ENCODE measurements at places on chromosomes 4 and X.

DNA sequence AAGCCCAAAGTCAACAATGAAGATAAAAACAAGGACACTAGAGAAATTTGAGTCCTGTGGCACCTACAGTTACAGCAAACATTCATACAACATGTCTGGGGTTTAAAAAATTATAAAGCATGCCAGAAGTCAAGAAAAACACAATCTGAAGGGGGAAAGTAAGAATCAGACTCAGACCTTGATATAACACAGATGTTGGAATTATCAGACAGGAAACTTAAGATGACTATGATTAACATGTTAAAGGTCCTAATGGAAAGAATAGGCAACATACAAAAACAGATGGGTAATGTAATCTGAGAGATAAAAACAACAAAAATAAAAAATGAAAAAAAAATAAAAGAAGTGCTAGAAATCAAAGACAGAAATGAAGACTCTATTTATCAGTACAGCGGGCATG is 446.5 kb downstream of the SPRY1 start:
- no peak for DNase-seq

- peak; percentile 16 for DNase-seq
Observed at GRCh38 chr4:76449833-76450232, 14.8 kb downstream of the SHROOM3 start.

DNA sequence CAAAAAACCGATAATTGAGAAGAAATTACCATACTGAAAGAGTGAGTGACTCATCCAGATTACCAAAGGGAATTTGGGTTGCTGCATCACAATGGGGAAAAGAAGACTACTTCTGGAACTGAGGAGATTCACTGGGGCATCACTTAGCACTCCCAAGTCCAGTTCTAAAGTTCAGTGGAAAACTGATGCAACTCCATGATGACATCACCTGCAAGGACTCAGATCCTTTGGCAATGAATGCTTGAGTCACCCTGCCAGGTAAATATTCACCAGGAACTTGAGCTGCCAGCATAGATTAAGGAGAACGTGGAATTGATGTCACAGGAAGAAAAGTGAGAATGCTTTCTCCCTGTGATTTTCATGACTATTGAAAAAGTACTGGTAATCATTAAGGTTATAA is 32.0 kb upstream of the SMIM10L2A start:
- no peak for DNase-seq

DNA sequence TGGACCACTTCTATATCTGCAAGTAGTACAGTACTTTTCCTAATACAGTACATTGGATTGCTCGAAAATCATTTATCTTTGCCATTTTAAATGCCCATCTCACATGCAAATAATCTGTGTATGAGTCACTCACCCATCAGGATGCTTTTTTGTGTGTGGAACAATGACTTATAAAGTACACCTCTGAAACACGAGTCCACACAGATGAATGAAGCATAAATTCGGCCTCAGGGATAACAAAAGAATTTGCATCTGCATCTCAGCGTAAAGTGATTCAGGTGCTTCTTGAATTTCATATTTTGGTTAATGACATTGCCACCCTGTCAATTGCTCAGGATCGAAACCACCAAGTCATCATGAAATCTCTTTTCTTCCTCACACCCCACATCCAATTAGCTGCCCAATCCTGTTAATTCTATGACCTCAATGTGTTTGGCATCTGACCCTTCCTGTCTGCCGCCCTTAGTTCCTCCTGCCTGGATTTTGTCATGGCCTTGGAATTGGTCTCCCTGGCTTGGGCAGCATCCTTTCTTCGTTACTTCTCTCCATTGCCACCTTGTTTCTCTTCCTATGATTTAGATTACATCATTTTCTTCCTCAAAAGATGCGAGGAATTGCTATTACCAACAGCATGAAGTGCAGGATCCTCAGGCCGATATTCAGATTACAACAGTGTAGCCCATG is 161.6 kb upstream of the MID1 start:
- DNase-seq: no peak

GRCh38 chr4:122759639-122760310 is 27.3 kb downstream of the BBS12 start:
- no peak for DNase-seq

DNA sequence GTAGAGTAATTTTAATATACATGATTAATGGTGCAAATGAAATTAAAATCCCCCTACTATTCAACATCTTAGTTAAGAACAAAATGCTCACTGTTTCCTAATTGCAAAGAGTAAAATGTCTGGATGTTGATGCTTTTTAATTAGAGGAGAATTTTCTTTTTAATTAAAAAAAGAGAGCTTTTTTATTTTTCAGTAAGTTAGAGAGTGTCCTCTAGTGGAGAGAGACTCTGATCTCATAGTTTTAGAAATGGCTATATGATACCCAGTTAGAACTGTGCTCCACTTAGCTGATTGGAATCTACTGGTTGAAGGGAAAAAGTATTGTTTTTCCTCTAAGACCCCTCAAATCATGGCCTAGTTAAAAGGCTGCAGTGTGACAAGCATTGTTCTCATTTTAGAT is 312.0 kb upstream of the MAGEB2 start:
- peak; percentile 17 for DNase-seq

- DNase-seq: no peak
Observed at GRCh38 chr4:138188406-138189084, 53.6 kb downstream of the SLC7A11 start.

GRCh38 chr4:7903791-7904516 is 35.7 kb downstream of the AFAP1 start:
- DNase-seq: peak; percentile 72

DNA sequence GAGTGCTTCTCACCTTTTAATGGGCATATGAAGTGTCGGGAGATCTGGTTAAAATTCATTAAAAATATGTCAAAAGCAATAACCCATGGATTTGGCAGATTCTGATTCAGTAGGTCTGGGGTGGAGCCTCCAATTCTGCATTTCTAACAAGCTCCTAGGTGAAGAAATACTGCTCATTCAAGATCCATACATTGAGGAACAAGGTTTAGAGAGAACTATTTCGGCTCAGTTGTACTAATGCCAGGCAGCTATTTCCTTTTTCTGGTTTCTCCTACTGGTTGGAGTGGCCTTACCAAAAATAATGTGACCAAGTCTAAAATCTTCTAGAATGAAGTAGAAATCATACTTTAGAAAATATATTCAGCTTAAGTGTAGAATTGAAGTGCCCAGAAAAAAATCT is 117.5 kb downstream of the TSPAN7 start:
- DNase-seq: no peak

DNA sequence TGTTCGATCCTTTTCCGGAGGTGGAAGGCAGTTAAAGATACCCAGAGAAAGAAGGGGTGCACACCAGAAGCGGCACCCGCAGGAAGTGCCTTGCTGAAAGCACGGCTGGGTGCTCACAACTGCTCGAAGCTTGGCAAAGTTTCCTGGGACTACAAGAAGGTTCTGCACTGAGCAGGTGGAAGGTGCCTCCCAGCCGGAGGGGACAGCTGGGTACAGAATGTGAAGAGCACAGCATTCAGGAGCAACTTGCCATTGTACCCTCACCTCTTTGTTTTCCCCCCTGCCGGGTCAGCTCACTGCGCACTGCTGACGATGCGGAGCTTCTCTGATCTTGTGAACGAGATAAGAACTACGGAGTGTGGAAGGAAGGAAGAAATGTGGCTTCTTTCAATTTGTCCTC is 289.2 kb downstream of the FBXW7 start:
- no peak for DNase-seq

GRCh38 chrX:1545776-1546408 is 8.9 kb upstream of the P2RY8 start:
- DNase-seq: no peak

DNA sequence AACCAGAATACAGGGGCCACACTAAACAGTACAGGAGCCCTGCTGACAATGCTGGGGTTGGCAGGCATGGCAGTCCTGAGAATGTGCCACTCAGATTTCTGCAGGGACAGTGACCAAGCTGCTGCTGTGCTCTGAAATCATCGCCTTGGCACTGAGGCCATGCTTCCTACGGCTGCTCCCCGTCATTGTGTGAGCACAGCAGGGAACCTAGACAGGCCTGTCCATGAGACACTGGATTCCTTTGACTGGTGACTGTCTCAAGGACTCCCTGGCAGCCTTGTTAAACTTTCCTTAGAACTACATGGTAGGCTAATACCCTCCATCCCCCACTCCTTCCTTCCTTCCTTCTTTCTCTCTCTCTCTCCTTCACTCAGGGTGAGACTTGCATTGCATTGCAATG is 111.4 kb downstream of the LUZP4 start:
- no peak for DNase-seq

DNA sequence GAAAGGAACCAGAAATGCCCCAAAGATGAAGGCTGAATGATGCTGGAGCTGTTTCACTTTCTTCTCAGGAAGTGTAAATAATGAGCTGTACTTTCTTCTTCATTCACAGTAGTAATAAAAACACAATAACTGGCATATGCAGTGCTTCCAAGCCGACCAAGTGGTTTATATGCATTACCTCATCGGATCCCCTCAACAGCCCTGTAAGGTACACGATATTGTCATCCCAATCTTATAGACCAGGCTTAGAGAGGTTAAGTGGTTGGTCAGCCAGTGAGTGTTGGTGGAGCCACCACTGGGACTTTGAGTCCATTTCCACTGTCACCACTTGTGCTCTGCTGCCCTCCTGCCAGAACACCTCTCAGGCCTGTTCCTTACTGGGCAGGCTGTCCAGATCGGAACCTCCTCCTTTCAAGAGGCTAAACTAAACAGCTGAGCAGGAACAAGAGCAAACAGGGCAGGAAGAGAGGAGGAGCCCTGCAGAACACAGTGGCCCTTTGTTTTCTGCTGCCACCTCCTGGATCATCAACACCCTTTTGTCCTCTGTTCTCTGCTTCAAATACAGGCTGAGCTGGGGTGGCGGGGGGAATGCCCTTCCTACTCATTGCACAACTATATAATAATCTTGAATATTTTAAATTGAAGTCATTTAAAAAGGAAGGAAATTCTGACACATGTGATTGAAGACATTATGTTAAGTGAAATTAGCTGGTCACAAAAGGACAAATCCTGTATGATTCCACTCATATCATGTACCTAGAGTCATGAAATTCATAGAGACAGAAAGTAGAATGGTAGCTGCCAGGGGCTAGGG is 112.5 kb upstream of the ATP6AP2 start:
- peak; percentile 66 for DNase-seq

DNA sequence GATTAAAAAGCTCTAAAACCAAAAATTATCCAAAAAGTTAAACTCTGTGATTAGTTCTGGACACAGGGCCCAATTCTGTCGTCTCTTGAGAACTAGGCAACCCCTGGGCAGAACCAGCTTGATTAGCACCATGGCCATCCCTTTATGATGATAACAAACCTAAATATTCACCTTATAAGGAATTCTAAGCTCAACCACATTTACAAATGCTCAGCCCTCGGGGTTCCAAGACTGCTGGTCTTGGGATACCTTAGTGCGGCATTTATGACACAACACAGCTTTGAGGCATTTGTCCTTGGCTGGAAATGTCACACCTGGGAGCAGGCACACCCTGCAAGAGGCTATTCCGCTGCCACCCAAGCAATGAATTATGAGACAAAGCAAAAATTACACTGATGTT is 27.5 kb upstream of the NAP1L5 start:
- no peak for DNase-seq

DNA sequence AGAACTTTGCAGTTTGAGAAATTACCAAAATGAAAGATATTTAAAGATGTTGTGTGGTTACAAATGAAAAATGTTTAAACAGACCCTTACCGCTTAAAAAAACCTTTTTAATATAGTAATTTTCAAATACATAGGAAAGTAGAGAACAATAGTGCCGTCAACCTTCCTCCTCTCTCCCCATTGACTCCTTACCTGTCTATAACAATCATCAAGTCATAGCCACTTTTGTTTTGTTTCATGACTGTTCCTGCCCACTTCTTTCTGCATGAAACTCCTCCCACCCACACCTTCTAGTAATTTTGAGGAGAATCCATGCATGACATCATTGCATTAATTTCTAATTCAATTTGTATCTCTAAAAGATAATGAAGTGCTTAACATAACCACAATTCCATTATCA is 76.5 kb upstream of the ATP8A1 start:
- DNase-seq: no peak

GRCh38 chr4:89741768-89742167 is 95.2 kb downstream of the SNCA start:
- DNase-seq: no peak
